ENCODE measurements at places on chromosomes 4 and X.
A peak's percentile ranks its signal among the peaks of the same experiment; 100 is the strongest.

DNA sequence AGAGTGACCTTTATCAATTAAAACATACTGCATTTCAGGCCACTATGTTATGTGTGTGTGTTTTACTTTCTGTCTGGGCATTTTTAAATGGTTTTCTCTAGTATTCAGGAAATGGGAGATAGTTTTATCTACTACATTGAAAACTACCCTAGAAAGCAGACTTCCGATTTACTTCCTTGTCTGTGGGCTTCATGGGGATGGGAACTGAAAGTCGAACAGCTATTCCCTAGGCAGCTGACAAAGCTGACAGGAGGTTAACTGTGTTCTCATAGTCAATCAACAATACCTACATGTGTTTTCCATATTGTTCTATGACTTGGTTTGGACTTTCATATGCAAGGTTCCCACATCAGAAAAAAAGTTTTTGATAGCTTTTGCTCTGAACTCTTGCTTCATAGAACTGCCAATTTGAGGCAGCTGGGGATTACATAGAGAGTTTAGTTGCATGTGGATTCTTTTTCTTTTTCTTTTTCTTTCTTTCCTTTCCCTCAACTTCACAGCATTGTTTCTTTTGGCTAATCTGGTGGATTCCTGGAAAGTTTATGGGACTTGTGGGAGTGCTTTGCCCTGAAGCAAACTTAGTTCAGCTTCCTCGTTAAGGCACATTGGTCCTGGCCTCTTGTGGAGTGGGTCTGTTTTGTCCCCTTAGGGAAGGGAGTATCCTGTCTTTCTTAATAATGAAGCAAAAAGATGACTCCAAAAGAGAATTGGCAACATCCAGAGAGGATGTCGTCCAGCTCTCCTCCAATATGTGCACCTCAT, 327.1 kb upstream of the GIMD1 start:
- DNase-seq, result no peak

GRCh38 chr4:163233321-163233720, 66.6 kb upstream of the NAF1 start:
- no peak for DNase-seq

- no peak for DNase-seq
Observed at GRCh38 chr4:183657564-183657963, 1.4 kb downstream of the RWDD4 start.

DNA sequence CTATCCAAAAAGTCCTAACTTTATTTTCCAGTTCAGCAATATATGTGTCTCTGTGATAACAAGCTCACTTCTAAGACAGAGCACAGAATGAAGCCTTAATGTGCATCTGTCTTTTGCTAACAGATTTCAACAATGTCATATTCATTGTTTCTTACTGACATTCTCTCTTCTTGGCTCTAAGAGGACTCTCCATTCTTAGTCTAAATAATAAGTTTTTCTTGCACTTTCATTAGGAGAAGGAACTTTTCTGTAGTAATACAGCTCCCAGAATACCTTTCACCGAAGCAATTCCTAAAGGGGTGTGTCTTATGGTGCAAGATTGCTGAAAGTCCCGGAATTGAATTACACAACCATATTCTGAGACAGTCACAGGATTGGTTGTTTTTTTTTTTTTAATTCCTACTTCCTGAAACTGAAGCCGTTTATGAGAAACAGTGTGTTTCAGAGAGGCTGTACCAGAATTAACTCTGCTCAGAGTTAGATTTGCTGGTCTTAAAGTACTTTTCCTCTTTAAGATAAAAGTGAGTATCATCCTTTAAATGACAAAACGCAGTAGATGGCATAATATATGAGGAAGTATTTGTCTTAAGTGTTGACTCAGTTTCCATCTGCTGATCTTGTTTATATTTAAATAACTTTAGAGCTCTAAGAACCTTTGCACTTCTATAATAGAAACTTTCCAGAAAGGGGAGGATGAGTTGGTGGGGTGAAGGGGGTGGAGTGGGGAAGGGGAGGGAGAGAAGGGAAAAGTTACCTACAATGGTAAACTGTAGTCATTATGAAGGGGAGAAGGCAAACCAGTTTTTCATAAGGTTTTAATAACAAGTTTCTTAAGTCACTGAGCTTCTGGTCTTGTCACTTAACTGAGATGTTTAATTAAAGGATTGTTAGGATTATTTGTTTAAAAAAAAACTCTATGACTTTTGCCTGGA, at the start of gene ALPK1:
TSS of gene ALPK1 (plus strand) at position 421 of the 932 bp plus-strand sequence.
- peak; percentile 83 for DNase-seq

GRCh38 chr4:168696280-168696679, 199.4 kb downstream of the PALLD start:
- no peak for DNase-seq

GRCh38 chr4:114025176-114025777, 45.8 kb upstream of the ARSJ start:
- peak; percentile 33 for DNase-seq

DNA sequence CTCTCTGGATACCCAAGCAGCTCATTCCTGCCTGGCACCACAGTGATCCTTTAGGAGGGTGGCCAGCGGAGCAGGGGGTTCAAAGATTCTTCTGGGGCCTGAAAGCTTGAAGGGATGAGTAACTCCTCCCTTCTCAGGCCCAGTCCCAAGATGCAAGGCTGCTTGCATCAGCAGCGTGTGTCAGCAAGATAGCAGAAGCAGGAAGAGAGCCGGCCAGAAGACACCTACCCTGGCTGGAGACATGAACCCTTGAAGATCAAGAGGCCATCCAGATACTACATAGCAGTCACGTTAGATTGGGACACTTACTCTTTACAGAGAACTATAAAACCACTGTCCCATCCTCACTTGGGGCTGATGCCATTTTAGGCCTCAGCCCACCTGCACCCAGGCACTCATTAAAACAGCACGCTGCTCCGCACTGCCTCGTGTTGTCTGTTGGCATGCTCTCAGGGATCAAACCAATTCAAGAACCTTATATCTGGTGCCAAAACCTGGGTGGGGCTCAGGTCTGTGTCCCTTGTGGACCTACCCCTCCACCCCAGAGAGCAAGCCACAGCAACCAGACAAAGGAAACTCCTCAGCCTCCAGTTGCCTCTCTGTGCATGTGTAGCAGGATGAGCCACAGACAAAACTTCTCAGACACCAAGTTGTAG, 6.5 kb downstream of the UGT2B17 start:
- no peak for DNase-seq

DNA sequence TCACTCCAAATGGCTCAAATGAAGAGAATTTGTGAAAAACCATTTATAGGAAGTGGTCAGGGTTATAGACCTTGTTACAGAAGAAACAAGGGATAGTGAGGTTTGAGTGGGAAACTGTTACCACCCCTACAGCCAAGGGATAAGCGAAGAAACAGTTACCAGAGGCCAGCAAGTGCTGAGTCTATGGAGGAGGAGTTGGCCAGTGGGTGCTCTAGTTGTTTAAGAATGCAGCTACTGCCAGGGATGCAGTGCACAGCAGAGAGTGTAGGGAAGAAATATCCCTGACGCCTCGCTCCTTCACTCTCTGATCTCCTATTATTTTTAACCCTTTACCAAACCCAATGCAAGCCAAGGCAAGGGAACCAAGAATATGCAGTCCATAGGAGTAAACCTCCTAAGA, 15.2 kb upstream of the SYTL4 start:
- DNase-seq, result no peak

DNA sequence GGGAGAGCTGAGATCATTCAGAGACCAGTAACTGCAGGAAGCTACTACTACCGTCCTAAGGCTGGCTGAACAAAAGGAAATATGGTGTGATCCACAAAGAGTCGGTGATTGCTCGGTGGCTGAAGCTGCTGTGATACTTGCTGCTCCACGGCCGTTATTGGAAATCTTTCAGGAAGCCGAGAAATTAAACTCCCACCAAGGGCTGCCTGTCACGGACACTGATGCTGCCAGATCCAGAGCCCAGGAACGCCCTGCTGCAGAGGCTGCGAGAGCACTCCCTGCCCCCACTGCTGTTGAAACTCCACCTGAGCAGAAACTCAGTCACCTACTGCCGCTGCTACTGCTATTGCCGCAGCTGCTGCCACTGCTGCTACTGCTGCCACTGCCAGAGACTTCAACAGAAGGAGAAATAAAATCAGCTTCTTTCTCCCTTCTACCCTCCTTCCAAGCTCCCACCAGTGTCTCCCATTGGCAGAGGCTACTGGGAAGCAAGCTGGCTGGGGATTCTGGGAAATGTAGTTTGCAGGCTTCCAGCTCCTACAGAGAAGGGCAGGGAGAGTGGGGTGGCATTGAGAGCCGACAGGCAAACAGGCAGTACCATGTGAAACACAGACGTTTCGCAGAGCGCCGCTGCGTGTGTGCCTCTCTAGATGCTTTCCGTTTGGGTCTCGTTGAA, 126.0 kb upstream of the ENPP6 start:
- peak; percentile 33 for DNase-seq

- DNase-seq, result no peak
Observed at GRCh38 chr4:129264008-129264657, 168.2 kb downstream of the C4orf33 start.

Data from LoVo (cell line).